HCT116 (cell line): ENCODE measurements at places on chromosomes 13 and 19. TPM values are rescaled to one million over a fixed set of nuclear protein-coding genes. Genes with fewer than 3 reads are reported as not detected.

NCR1 gene
- total RNA-seq: not detected

KDELR1 gene
- total RNA-seq: 212 TPM

ATP11A gene
- 80.4 TPM for total RNA-seq

TMPRSS9 gene
- not detected for total RNA-seq

REEP6 gene
- total RNA-seq: 53.9 TPM

N4BP2L1 gene
- 1.1 TPM for total RNA-seq

NRTN gene
- total RNA-seq: 11.5 TPM

USHBP1 gene
- total RNA-seq: 0.15 TPM

PSG6 gene
- not detected for total RNA-seq

ZNF610 gene
- not detected for total RNA-seq

SIGLEC12 gene
- total RNA-seq: not detected

ZNF888 gene
- 6.4 TPM for total RNA-seq

KRTDAP gene
- 0.74 TPM for total RNA-seq

KLK13 gene
- 3.2 TPM for total RNA-seq

ATP4B gene
- not detected for total RNA-seq

AP1M2 gene
- total RNA-seq: 111 TPM

CERS4 gene
- total RNA-seq: 26.0 TPM

S1PR5 gene
- total RNA-seq: 4.4 TPM

CERS1 gene
- 0.96 TPM for total RNA-seq

ATP1A3 gene
- total RNA-seq: 34.7 TPM

CEACAM20 gene
- not detected for total RNA-seq

CEACAM3 gene
- total RNA-seq: not detected

ZNF442 gene
- not detected for total RNA-seq

CCL25 gene
- total RNA-seq: not detected

ZNF99 gene
- not detected for total RNA-seq

ZSCAN4 gene
- not detected for total RNA-seq

MEX3D gene
- 69.2 TPM for total RNA-seq

ETV2 gene
- 1.5 TPM for total RNA-seq

CCDC194 gene
- not detected for total RNA-seq

TNFRSF19 gene
- total RNA-seq: 1.1 TPM

ZNF534 gene
- not detected for total RNA-seq

ZNF708 gene
- 5.3 TPM for total RNA-seq

NKG7 gene
- not detected for total RNA-seq

C1QTNF9 gene
- not detected for total RNA-seq

HNRNPUL1 gene
- total RNA-seq: 201 TPM

ZNF266 gene
- 9.4 TPM for total RNA-seq

NLRP9 gene
- not detected for total RNA-seq

FLT3 gene
- total RNA-seq: 0.17 TPM

FCHO1 gene
- 28.1 TPM for total RNA-seq

PIP5K1C gene
- total RNA-seq: 26.9 TPM

RUBCNL gene
- total RNA-seq: 0.42 TPM

VAV1 gene
- total RNA-seq: 20.6 TPM

ONECUT3 gene
- total RNA-seq: 22.1 TPM

IQCN gene
- total RNA-seq: 4.8 TPM
